ENCODE measurements at places on chromosomes 1 and 21.

GRCh38 chr1:183933528-183934179 lies 103.9 kb downstream of the COLGALT2 start:
- H3K27me3 ChIP-seq, result no peaks in the 10 kb centered on the region
- peaks cover 3% of the 10 kb centered on the region for H3K4me1 ChIP-seq
- no peak overlapping the region for H3K27ac ChIP-seq
- DNase-seq, result no peak
- no peaks in the 10 kb centered on the region for H3K36me3 ChIP-seq

DNA sequence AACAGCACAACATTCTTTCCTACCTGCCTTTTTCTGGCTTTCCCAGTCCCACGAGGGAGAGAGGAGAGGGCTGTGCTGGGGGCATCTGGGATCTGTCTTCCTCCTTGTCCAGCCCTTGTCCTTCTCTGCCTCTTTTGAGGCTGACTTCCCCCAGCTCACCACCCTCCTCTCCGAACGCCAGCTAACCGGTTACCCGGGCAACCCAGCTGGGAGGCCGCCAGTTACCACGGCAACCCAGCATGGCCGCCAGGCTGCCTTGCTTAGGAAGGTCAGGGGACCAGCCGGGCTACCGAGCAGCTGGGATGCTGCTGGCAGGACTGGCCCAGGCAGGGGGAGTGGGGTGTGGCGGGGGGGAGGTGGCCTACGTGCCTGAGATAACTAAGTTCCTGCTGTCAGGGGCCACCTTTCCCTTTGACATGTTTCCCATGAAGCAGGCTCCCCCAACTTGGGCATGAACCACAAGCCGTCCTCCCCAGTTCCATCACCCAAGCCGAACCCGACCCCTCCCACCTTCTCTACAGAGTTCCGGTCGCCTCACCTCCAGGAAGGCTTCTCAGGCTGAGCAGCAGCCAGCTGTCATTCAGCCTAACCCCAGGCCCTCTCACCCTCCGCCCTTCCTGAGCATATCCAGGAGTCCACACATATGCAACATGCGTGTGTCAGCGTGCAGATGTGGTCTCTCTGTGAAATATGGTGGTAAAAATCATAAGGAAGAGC lies 8.7 kb downstream of the PLEKHA6 start:
- H3K27me3 ChIP-seq, result no peaks in the 10 kb centered on the region
- peaks cover 16% of the 10 kb centered on the region for H3K4me1 ChIP-seq
- DNase-seq, result peak; percentile 81
- no peaks in the 10 kb centered on the region for H3K36me3 ChIP-seq

- no peak overlapping the region for H3K4me3 ChIP-seq
- no peak overlapping the region for H3K27ac ChIP-seq
- no peaks in the 10 kb centered on the region for H3K36me3 ChIP-seq
- H3K27me3 ChIP-seq, result no peaks in the 10 kb centered on the region
Measured at GRCh38 chr1:247060771-247061170, 17.8 kb downstream of the ZNF670 start.

DNA sequence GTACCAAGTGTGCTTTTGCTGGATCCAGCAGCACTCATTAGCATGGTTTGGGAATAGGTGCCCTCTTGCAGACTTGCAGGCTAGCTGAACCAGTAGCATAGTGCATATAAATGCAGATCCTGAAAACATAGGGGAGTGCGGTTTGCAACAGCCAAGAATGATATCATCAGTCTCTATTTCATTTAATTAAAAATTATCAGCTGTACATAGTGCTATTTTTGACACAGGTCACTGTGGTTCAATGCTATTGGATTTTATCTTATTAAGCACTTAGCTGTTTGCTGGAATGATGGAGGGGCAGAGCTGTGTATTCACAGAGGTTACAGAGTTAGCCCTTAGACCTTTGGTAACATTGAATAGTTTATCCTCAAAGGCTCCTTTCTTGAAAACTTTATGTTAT lies 43.6 kb downstream of the CYYR1 start:
- no peak for DNase-seq
- H3K27ac ChIP-seq, result no peak overlapping the region
- no peaks in the 10 kb centered on the region for H3K36me3 ChIP-seq
- H3K27me3 ChIP-seq, result no peaks in the 10 kb centered on the region

- H3K36me3 ChIP-seq, result no peaks in the 10 kb centered on the region
- H3K4me3 ChIP-seq, result no peak overlapping the region
- no peak for DNase-seq
Measured at GRCh38 chr1:229225331-229225782, 45.6 kb upstream of the RAB4A start.

DNA sequence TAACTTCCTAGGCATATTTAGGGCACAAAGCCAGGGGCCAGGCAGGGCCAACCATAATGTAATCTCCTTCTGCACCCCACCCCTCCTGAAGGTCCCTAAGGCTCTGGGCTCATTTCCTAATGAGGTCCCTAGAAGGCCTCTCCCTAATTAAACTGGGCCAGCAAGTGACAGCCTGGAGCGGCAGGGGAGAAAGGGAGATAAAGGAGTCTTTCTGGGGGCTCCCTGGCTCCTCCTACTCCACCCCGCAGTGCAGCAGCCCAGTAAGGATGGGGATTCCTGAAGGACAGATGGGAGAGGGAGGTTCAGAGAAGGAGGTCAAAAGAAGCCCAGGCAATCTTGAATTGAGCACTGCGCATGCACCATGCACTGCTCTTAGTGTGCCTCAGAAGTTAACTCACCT lies 12.8 kb downstream of the LRP8 start:
- DNase-seq, result no peak
- no peaks in the 10 kb centered on the region for H3K36me3 ChIP-seq
- no peak overlapping the region for H3K4me3 ChIP-seq
- H3K4me1 ChIP-seq, result peaks cover 4% of the 10 kb centered on the region

- peaks cover 3% of the 10 kb centered on the region for H3K4me1 ChIP-seq
- peak overlapping the region; percentile 90 for H3K27ac ChIP-seq
- DNase-seq, result peak; percentile 66
- H3K27me3 ChIP-seq, result no peaks in the 10 kb centered on the region
Measured at GRCh38 chr1:198156111-198156744, 570 bp upstream of the NEK7 start.

DNA sequence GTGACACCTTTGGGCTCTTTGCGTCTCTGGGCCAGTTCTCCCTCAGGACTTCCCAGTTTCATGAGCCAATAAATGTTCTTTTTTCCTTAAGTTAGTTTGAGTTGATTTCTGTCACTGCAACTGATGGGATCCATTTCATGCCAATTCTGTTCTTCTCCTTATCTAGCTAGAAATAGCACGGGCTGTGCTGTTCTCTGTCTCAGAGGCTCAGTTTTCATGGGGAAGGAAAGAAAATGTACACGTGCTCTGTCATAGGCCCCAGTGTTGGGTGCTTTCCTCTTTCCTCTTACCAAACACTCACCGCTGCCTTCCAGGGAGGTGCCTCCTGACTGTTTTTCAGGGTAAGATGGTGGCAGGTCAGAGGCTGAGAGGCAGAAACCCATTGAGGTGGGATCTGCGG lies 43.2 kb upstream of the ACTL8 start:
- DNase-seq, result no peak
- H3K4me1 ChIP-seq, result no peaks in the 10 kb centered on the region
- H3K27me3 ChIP-seq, result peaks cover 6% of the 10 kb centered on the region
- H3K4me3 ChIP-seq, result no peak overlapping the region

- no peaks in the 10 kb centered on the region for H3K27me3 ChIP-seq
- H3K4me1 ChIP-seq, result no peaks in the 10 kb centered on the region
- no peak overlapping the region for H3K4me3 ChIP-seq
- no peak for DNase-seq
- H3K36me3 ChIP-seq, result no peaks in the 10 kb centered on the region
Measured at GRCh38 chr1:187266051-187266450, 437.3 kb downstream of the PLA2G4A start.

DNA sequence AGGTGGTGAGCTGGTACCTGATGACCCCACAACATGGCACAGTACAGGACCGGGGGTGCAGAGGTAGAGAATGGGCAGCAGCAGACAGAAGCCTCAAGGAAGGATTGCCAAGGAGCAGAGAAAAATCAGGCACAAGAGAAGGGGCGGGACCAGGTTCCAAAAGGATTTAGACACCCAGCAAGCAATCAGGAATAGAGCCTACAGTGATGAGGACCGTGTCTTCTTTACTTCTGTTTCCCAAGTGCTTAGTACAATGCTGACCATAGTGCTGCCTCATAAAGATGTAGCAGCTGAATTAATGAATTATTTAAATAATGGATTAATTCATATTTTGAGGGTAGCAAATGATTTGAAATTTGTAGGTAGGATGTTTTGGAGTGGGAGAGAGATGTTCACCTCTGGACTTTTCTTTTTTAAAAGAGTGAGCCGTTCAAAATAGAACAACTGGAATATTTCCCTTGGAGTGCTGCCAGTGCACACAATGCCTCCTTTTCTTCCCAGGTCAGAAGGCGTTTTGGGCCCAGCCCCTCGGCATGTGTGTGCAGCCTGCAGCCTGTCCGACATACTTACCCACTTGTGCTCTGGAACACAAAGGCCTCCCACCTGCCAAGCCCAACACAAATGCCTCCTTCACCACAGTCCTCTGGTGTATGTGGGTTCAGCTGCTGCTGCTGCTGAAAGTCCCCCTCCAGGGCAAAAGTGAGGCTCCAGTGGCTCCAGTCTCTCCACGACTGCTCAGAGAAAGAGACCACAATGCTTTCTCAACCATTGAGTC lies 19.6 kb downstream of the KANK4 start:
- H3K27me3 ChIP-seq, result no peaks in the 10 kb centered on the region
- no peak for DNase-seq
- H3K27ac ChIP-seq, result no peak overlapping the region
- no peak overlapping the region for H3K4me3 ChIP-seq

DNA sequence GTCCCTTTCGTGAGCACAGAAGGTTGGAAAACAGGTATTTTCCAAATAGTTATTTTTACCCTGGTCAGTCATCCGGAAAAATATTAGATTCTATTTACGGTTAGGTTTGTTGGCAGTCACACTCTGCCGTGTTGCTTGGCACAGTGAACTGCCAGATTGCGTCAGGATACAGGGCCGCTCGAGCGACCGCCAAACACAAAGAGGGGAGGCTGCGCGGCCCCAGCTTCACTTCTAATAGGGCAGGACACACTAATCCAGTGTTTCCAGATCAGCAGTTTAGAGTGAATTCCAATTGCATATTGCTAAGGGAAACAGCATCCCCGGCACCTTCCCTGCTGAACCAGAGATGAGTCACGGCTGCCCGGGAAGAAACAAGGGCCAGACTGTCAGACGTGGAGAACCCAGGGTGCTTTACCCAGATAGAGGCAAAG lies 22.9 kb downstream of the UMODL1 start:
- H3K4me3 ChIP-seq, result no peak overlapping the region
- H3K36me3 ChIP-seq, result no peaks in the 10 kb centered on the region
- peaks cover 2% of the 10 kb centered on the region for H3K27me3 ChIP-seq
- peak; percentile 93 for DNase-seq

- no peak for DNase-seq
- H3K27ac ChIP-seq, result no peak overlapping the region
- no peaks in the 10 kb centered on the region for H3K27me3 ChIP-seq
- no peaks in the 10 kb centered on the region for H3K36me3 ChIP-seq
- H3K4me3 ChIP-seq, result no peak overlapping the region
Measured at GRCh38 chr1:213714645-213715044, 273.1 kb upstream of the PROX1 start.

DNA sequence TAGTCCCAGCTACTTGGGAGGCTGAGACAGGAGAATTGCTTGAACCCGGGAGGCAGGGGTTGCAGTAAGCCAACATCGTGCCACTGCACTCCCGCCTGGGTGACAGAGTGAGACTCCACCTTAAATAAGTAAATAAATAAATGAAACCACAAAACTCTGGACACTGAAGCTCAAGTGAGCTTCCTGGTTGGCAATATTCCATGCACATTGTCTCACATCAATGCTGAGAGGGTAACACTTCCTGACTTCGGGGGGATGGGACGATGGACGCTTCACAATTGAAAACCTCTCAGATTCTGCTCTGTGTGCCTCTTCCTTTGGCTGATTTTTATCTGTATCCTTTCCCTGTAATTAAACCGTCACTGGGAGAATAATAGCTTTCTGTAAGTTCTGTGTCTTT lies 70.0 kb upstream of the ZNF644 start:
- no peak overlapping the region for H3K27ac ChIP-seq
- DNase-seq, result no peak
- no peaks in the 10 kb centered on the region for H3K4me1 ChIP-seq
- H3K36me3 ChIP-seq, result no peaks in the 10 kb centered on the region
- no peaks in the 10 kb centered on the region for H3K27me3 ChIP-seq
- no peak overlapping the region for H3K4me3 ChIP-seq

DNA sequence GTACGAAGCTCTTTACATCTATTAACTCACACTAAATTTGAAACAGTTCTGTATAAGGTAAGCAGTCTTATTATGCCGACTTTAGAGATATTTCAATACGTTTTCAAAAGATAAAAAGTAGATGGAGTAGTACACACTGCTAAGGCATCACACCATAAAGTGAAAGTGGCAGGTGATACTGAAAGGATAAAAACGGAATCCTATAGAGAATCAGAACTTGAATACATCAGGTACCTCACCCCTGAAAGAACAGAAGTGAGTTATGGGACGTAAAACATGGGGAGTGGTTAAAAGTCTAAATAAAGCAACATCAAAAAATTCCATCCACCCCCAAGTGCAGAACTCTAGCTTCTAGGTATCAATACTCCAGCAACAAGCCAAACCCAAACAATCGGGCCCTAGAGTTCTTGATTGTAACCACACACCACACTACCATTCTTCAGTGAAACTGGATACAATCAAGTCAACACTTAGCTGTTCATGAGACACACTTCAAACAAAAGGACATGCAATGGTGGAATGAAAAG lies 142.6 kb downstream of the SMYD3 start:
- no peaks in the 10 kb centered on the region for H3K27me3 ChIP-seq
- no peaks in the 10 kb centered on the region for H3K4me1 ChIP-seq
- H3K4me3 ChIP-seq, result no peak overlapping the region
- DNase-seq, result no peak

- H3K27ac ChIP-seq, result peak overlapping the region; percentile 69
- peaks cover 8% of the 10 kb centered on the region for H3K4me1 ChIP-seq
- DNase-seq, result peak; percentile 94
Measured at GRCh38 chr1:155648207-155649147, 38.5 kb downstream of the MSTO1 start.

DNA sequence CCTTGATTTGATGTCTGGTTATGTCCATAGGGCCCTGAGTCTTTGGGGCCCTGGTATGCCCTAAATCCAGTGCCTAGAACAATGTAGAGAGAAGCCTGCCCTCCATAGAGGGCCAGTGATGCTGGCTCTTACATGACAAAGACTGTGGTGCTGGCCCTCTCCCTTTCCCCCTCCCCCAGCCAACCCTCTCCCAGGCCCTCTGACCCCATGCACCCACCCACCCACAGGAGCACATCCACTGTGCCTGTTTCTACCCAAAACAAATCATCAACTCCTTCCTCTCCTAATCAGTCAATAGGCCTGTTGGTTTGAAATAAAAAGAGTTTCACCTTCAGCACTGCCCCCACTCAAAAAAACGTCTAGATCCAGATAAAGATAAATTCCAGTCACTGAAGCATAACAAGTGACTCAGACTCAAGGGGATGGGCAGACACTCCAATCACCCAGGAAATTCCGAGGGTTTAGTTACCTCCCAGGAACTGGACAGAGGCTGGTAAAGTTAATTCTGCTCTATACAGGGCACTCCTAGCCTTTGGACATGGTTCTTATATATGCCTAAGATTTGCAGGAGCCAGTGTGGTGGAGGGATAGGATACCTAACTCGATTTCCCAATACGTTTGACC lies 144.8 kb upstream of the VANGL1 start:
- H3K36me3 ChIP-seq, result no peaks in the 10 kb centered on the region
- DNase-seq, result peak; percentile 58
- no peaks in the 10 kb centered on the region for H3K27me3 ChIP-seq
- no peak overlapping the region for H3K27ac ChIP-seq
- peaks cover 8% of the 10 kb centered on the region for H3K4me1 ChIP-seq
- H3K4me3 ChIP-seq, result no peak overlapping the region

GRCh38 chr1:6935361-6935883 lies 150.2 kb downstream of the CAMTA1 start:
- peaks cover 39% of the 10 kb centered on the region for H3K27me3 ChIP-seq
- H3K36me3 ChIP-seq, result no peaks in the 10 kb centered on the region
- H3K4me1 ChIP-seq, result no peaks in the 10 kb centered on the region
- H3K4me3 ChIP-seq, result no peak overlapping the region
- H3K27ac ChIP-seq, result no peak overlapping the region
